ENCODE measurements at places on chromosomes 1 and 21. TPM values are rescaled to one million over a fixed set of nuclear protein-coding genes. Genes with fewer than 3 reads are reported as not detected.

GRCh38 chr21:46624050-46624449 is 11.4 kb upstream of the PRMT2 start:
- H3K27me3 ChIP-seq = no peaks in the 10 kb centered on the region
- no peak overlapping the region for H3K4me3 ChIP-seq
- no peaks in the 10 kb centered on the region for H3K36me3 ChIP-seq
- H3K27ac ChIP-seq = no peak overlapping the region
- DNase-seq = no peak

The SPRR2D gene
- total RNA-seq = not detected

The METTL13 gene
- total RNA-seq = 36.9 TPM

- H3K4me3 ChIP-seq = no peak overlapping the region
- no peaks in the 10 kb centered on the region for H3K4me1 ChIP-seq
- H3K27ac ChIP-seq = no peak overlapping the region
- no peak for DNase-seq
Observed at GRCh38 chr1:4307468-4307845, 347.0 kb upstream of the AJAP1 start.

The ARTN gene
- not detected for total RNA-seq

GRCh38 chr1:198856601-198857000 is 217.8 kb downstream of the PTPRC start:
- DNase-seq = peak; percentile 51
- no peak overlapping the region for H3K4me3 ChIP-seq
- H3K36me3 ChIP-seq = no peaks in the 10 kb centered on the region
- peaks cover 22% of the 10 kb centered on the region for H3K4me1 ChIP-seq
- no peaks in the 10 kb centered on the region for H3K27me3 ChIP-seq
- H3K27ac ChIP-seq = peak overlapping the region; percentile 14

All from Caco-2 (cell line).